ENCODE measurements at places on chromosomes 16 and 17.

- peak; percentile 61 for DNase-seq
These were observed 14.4 kb downstream of the ASPSCR1 start for GRCh38 chr17:81991684-81992305.

- DNase-seq = no peak
These were observed 11.7 kb upstream of the MAF start for GRCh38 chr16:79612207-79612606.

- no peak for DNase-seq
These were observed 21.2 kb downstream of the METTL9 start for GRCh38 chr16:21620592-21620991.

DNA sequence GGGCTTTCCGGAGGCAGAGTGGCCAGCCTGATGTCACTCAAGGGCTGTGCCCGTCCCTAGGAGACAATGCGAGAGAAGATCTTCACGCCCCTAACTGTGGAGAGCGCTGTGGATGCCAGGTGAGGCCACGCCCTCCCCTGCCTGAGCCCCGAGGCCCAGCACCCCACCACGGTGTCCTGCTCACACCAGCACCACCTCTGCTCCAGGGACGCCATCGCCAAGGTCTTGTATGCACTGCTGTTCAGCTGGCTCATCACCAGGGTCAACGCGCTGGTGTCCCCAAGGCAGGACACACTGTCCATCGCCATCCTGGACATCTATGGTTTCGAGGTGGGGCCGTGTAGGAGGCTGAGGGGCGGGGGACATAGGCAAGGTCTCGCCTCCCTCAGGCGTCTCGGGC lies 27.8 kb downstream of the MYO15A start:
- DNase-seq = no peak

GRCh38 chr16:30553393-30553899 lies 4.7 kb downstream of the ZNF764 start:
- DNase-seq = no peak

DNA sequence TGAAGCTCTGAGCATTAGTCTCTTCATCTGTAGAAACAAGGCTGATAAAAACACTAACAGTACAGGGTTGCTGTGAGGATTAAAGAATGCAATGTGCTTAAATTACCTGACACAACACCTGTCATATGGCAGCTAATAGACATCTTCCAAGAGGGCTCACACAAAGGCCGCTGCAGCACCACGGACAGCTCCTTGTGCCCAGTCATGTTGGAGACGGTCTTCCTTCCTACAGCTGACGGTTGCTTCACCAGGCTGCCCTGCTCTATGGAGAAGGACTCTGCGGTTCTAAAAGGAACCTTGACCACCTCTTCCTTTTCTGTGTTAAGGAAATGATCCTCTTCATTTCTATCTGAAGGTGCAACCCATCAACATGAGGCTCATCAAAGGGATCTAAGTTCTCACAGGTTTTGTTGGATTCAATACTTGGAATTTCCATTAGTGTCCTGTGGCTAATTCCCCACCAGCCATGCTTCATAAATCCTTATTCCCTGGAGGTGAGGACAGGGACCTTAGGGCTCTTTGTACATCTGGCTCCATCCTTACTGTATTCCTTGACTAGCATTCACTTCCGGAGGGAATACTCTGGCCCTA lies 138.9 kb upstream of the CES5A start:
- no peak for DNase-seq

GRCh38 chr17:45313421-45313771 lies 3.4 kb downstream of the MAP3K14 start:
- DNase-seq = no peak

DNA sequence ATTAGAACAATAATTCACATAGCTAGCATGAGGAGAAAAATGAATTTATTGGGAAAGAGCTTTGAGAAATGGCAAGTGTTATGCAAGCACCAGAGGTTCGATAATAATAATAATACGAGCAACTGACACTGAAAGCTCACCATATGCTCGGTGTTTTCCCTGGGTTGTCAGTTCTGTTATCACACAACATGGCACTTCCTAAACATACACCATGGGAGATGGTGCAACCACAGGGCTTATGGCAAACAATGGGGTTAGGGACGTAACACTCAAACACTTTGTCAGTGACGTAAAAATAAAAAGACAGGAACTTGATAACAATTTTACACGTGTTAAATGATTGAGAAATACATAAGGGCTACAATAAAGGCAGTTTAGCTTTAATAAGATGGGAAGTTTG lies 23.7 kb downstream of the OR1D5 start:
- DNase-seq = peak; percentile 31

- peak; percentile 38 for DNase-seq
These were observed 290 bp downstream of the TLCD1 start for GRCh38 chr17:28725660-28726225.

- no peak for DNase-seq
These were observed 5.0 kb downstream of the ATP5PD start for GRCh38 chr17:75041656-75042280.

GRCh38 chr17:7289256-7290032 lies 5.0 kb downstream of the YBX2 start:
- DNase-seq = no peak

- no peak for DNase-seq
These were observed 5.9 kb downstream of the GAS7 start for GRCh38 chr17:10192461-10192860.

DNA sequence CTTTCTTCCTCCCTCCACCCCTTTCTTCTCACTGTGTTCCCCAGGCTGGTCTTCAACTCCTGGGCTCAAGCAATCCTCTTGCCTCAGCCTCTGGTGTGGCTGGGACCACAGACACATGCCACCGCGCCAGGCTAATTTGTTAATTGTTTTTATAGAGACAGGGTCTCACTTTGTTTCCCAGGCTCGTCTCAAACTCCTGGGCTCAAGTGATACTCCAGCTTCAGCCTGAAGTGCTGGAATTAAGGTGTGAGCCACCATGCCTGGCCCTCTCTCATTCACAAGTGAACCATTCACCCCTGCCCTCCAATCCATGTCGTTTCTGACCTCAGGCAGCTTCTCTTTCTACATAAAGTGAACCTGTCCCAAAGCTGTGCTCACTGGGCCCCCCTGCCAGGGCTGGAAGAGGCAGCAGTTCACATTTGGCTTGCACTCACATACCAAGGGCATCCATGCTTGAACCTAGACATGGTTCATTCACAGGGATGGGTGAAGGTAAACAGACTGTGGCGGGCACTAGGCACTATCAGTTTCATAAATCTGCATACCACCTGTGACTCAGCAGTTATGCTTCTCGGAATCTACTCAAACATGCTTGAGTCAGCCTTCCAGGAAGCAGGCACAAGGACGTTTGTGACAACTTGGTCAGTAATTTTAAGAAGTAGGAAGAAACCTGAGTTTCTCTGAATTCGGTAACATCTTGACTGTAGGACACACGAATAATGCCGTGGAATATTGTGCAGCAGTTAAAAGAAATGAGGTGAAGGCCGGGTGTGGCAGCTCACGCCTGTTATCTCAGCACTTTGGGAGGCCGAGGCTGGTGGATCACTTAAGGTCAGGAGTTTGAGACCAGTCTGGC lies 6.0 kb upstream of the RNF213 start:
- DNase-seq = no peak

- no peak for DNase-seq
These were observed 13.8 kb downstream of the MVP start for GRCh38 chr16:29834079-29834478.

GRCh38 chr17:71921796-71922195 lies 199.0 kb upstream of the SOX9 start:
- DNase-seq = no peak

GRCh38 chr17:77419547-77420094 lies 278.9 kb downstream of the SEC14L1 start:
- DNase-seq = no peak

DNA sequence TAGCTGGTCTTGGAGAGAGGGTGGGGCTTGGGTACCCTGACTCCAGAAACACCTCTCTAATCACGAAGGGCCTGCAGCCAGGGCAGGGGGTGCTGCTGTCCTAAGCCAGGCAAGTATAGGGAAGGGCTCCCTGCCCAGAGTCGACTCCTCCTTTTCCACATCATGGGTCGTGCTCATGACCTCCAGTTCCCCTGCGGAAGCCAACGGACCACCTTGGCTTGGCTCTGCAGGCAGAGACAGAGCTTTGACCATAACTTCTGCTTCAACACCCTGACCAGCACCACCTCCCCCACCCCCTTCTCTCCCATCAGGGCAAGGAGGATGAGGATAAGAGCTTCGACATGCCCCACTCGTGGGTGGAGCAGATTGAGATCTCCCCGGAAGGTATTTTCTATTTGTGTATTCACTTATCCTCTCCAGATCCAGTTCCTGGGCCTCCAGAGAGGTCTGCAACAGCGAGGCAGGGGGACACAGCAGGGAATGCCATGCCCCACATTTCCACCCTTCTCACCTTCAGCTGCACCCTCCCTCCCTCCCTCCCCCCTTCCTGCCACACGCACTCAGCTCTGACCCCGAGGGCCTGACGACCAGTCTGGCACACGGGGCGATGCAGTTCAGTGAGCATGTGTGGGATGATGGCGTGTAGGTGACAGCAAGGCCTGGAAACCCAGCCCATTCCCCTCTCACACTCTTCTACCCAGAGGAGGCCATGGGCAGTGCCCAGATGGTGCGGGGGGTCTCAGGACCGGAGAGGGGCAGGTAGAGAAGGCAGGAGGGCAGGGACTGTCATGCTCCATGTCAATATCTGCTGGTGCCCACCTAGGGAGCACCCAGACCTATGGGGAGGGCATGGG lies 14.0 kb upstream of the KATNB1 start:
- DNase-seq = no peak

- no peak for DNase-seq
These were observed 123.9 kb downstream of the PRKCB start for GRCh38 chr16:23959752-23960072.

DNA sequence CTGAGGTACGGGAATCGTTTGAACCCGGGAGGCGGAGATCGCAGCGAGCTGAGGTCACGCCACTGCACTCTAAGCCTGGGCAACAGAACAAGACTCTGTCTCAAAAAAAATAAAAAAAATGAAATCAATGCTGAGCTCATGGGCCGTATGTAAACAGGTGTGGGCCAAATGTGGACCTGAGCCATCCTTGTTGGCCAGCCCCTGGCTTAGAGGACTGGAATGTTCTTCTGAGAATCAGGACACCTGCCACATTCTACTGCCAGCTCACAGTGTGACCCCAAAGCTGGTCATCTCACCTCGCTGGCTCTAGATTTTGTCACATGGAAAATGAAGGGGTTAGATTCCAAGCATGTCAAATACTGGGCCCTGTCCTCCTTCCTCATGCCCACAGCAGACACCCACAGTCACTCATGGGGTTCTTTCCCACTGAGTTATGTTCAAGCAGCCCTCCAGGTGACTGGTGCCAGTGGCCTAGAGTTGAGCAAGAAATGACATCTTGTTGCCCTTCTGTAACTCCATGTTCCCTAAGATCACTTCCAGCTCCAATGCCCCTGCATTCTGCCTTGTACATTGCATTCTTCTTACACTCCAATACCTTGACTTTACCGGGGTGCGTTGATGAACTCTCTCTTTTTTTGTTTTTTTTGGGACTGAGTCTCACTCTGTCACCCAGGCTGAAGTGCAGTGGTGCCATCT lies 110.6 kb downstream of the ABCC1 start:
- no peak for DNase-seq

DNA sequence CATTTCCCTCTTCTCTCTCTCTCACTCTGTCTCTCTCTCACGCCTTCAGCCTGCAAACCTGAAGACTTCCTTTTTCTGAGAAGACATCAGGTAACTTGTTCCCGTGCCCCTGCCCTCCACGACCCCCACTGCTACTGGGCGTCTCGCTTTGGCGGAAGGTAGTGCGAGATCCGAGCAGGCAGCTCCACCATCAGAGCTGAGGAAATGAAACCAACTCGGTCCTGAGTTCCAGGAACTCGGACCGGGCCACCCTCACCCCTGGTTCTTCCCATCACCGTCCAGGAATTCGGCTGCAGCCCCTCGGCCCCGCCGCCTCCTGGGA lies 585 bp downstream of the MLKL start:
- DNase-seq = no peak

GRCh38 chr16:9798952-9799580 lies 383.2 kb downstream of the GRIN2A start:
- DNase-seq = no peak

GRCh38 chr16:27902551-27902950 lies 161.0 kb downstream of the GSG1L start:
- DNase-seq = no peak

- no peak for DNase-seq
These were observed 52.3 kb downstream of the RPTOR start for GRCh38 chr17:80596760-80597608.

GRCh38 chr16:88870608-88871348 lies 4.3 kb upstream of the PABPN1L start:
- peak; percentile 79 for DNase-seq

DNA sequence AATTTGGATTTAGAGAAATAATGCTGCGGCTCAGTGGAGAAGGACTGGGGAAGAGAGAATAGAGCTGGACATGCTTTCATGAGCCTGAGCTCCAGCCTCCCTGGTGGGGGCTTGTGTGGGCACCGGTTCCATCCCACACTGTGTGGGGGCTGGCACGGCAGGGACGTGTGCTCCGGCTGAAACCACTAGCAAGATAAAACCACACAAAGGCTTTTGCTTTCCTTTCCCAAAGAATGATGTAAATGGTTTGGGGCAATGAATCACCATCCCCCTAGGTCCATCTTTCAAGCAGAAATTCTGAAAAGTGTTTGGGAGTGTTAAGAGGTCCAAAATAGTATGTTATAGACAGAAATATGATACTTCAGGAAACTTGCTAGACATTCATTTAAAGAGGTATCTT lies 77.0 kb downstream of the CDH11 start:
- no peak for DNase-seq

DNA sequence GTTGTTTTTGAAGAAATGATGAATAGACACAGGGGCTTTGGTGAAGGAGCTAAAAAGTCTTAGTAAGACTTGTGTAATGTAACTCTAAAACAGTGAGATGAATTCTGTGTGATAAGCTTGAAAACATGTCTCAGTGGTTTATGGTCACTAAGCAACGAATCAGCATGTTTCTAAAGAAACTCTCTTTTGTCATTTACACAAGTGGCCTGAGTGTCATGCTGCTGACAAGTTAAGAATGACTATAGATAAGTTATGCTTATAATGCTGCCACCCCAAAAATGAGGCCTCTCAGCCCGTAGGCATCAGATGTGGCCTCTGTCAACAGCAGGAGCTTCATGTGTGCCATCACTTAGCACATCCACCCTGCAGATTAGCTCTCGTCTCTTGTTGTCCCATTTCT lies 8.7 kb downstream of the COX10 start:
- no peak for DNase-seq

GRCh38 chr16:57870753-57871454 lies 68.6 kb upstream of the KIFC3 start:
- no peak for DNase-seq
